ENCODE measurements at places on chromosomes 7 and 10.

- DNase-seq, result no peak
Measured at GRCh38 chr10:131844529-131845084, 56.2 kb upstream of the PPP2R2D start.

GRCh38 chr10:69838853-69839252 is 37.1 kb downstream of the COL13A1 start:
- peak; percentile 67 for DNase-seq

- DNase-seq, result no peak
Measured at GRCh38 chr10:69168493-69168892, 11.5 kb upstream of the SUPV3L1 start.

DNA sequence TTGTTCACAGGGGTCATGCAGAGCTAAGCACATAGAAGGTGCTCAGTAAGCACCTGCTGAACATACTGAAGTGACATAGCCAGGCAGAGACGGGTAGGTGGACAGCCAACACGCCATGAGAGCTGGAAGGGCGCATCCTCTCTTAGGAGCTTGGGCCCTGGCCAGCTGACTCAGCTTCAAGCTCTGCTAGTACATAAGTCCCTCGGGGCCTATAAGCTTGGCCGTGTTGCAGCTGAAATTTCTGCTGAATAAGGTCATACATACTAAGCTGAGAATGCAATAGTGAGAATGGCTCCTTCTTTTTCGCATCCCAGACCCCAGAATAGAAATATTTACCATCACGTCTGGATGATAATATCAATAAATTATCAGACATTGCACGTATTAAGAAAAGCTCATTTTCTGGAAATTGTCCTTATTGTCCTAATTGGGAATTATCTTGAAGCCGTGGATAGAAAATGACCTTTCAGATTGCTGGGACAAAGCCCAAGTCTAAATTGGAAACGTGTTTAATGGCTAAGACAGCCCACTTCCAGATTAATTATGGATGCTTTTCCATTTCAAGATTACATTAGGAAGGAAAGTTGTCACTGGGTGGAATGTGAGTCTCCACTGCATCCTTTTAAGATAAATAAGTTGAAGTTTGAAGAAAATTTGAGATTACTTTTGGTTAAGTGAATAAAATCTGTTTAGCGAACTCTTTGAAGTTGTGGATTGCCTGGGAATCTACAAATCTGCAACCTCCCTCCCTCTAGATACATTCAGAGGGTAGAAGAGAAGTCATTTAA is 287.1 kb upstream of the C7orf33 start:
- peak; percentile 40 for DNase-seq

- no peak for DNase-seq
Measured at GRCh38 chr10:97280783-97281182, 11.7 kb downstream of the ARHGAP19 start.

GRCh38 chr10:126908729-126909128 is 3.5 kb downstream of the DOCK1 start:
- DNase-seq, result no peak

- DNase-seq, result no peak
Measured at GRCh38 chr7:152624228-152624627, 51.7 kb downstream of the XRCC2 start.

DNA sequence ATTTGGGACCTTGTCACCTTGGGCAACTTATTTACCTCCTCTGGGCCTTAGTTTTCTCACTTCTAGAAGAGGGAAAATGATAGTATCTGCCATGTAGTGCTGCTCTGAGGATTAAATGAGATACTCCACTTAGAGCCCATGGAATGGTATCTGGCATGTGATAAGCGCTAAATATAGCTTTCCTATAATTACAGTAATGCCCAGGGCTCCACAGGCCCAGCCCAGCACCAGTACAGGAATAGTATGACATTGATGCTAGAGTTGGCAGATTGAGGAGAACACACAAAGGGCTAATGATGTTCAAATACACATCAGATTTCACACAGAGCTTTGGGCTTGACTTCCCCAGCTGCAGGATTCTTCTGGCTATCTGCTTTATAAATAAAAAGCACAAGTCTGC is 34.9 kb downstream of the FAS start:
- no peak for DNase-seq

DNA sequence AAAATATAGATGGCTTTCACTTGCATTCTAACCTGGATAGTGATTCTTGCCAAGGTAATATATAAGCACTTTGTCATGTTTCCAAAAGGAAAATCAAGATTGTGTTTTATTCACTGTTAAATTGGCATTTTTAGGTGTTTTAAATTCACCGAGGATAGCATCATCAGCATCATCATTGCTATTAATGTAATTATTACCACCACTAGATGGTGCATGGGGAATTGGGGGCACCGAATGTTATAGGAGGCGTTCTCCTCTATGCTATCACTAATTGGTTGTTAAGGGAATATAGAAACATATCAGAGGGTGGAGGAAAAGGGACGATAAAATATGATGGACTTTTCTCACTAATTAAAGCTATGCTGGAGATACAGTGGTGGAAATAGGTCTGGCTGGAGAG is 95.5 kb downstream of the CELF2 start:
- DNase-seq, result no peak

DNA sequence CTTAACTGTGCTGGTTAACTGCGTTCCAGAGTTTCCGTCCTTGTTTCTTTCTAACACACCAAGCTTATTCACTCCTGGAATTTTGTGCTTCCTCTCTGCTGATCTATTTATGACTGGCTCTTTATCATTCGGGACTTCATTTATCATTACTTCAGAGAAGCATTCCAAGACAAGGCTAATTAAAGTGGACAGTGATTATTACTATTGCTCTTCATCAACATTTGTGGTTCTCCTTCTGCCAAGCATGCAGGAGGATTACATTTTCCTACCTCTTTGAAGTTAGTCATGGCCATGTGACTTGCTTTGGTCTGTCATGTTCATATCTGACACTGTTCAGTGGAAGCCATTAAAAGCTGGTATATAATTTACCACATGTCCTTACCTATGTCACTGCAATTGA is 172.4 kb upstream of the AGR3 start:
- no peak for DNase-seq

- no peak for DNase-seq
Measured at GRCh38 chr10:9043466-9043865, 989.0 kb downstream of the GATA3 start.

DNA sequence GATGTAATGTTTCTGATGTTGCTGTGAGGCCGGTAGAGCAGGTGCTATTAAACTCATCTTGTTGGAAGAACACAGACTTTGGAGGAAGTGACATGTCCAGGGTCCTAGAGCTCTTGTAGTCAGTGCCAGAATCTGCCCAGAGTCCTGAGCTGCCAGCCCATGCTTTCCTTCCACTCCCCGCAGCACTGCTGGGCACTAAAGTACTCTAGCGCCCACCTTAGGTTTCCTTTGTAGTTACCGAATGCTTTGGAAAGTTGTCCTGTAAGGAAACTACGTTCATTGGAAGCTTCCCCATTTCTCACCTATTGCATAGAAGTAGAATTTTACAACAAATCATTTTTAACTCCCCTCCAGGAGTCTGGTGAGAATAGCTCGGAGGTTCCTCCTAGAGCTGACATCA is 11.0 kb downstream of the ZNF862 start:
- no peak for DNase-seq

DNA sequence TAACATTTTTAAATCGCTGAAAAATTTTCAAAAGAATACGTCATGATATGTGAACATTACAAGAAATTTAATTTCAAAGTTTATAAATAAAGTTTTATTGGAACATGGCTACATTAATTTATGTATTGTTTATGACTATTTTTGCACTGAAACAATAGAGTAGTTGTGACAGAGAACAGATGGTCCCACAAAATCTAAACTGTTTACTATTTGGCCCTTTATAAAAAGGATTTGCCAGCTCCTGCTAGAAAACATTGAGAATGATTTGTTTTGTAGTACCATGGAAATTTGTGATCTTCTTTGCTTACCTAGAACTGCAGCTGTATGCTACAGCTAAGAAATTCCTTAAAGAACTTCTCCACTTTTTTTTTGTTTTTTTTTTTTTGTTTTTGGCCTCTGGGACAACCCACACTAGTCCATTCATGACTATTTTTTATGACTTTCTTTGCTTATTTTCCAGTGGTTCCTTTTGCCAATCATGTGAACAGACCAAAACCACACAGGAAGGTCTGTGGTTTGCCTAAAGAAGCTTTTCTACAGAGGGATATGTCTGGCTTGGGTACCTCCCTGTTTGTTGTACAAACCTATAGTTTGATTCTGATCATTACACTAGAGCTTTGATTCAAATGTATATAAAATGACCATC is 55.7 kb downstream of the ST7 start:
- DNase-seq, result no peak

GRCh38 chr7:111086532-111086931 is 4.4 kb upstream of the LRRN3 start:
- DNase-seq, result no peak

- no peak for DNase-seq
Measured at GRCh38 chr10:60536529-60537114, 146.9 kb upstream of the ANK3 start.

DNA sequence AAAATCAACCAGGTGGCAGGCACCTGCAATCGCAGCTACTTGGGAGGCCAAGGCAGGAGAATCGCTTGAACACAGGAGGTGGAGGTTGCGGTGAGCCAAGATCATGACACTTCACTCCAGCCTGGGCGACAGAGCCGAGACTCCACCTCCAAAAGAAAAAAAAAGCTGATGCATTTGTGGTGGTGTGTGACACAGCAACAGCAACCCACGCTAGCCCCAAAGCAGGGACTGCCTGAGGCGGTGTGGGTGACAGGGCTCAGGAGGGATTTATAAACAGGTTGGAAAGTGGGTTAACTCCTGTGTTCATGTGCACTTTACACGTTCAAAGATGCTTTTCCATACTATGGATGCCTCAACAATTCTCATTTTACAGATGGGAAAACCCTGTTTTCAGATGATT is 395.9 kb upstream of the PODXL start:
- no peak for DNase-seq

- no peak for DNase-seq
Measured at GRCh38 chr7:44308596-44309270, 16.7 kb downstream of the CAMK2B start.

DNA sequence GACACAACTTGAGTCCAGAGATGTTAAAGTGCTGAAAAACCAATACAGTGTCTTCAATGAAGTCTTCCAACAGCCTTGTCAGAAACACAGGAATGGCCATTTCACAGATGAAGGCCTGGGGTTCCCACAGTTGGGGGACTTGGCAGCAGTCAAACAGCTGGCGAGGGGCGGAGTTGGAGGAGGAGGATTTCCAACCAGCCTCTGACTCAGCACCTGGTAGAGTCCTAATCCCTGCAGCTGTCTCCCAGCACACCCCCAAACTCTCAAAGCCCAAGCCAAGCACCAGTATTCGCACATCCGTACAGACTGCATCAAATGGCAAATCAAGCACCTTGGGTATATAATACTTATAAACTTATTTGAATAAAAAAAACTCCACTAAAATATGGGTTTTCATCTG is 28.0 kb downstream of the CTBP2 start:
- DNase-seq, result no peak

DNA sequence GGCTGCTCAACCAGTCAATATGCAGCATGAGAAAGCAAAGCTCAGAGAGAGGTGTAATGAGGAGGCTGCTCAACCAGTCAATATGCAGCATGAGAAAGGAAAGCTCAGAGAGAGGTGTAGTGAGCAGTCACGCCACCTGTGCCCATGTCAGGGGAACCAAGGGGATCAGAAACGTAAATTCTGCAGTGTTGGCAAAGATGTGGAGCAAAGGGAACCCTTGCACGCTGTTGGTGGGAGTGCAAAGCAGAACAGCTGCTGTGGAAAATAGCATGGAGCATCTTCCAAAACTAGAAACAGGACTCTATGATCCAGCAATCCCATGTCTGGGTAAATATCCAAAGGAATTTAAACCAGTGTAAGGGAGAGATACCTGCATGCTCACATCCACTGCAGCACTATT is 194.9 kb downstream of the DIP2C start:
- DNase-seq, result no peak

DNA sequence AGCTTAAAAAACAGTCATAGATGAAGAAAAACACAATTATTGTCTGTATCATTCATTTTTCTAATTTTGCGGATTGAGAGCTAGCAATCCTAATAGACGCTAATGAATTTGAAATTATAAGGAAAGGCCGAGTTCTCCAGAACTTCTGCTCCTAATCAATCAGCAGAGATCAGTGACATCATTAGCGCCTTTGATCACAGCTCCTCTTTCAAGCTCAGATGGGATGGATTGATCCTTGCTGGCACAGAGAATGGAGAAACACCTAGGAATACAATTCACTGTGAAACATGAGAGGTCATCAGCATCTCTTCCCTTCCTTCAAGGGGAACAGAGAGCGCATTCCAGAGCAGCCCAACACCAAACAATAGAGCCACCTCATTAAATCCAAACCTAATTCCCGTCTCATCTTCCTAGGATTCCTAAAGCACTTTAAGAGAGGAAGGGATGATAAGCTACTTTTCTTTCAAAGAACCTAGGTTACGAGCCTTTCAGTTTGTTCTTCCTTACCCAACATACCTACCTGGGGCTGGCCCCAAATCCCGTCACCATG is 24.4 kb downstream of the GLI3 start:
- no peak for DNase-seq

DNA sequence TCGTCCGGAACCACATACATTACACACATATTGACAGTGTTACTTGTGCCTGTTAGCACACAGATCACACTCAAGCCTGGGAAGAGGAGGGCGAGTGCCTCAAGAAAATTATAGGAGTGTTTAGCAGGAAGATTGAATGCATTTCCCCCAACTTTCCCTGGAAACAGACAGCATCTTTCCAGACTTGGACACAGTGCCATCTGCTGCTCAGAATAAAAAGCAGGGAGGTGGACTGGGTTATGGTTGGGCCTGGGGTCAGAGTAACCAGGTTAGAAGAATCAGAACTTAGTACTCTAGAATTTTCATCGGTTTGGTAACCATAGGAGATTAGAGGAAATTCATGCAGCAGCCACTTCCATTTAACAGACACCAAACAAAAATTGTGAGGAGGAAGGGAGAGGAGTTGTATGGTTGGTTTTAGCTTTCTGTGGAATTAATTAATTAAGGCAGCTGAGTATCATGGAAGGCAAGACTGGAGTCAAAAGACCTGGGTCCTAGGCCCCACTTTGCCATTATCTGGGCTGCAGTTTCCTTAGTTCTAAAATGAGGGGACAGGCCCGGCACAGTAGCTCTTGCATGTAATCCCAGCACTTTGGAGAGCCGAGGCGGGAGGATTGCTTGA is 43.4 kb upstream of the OPTN start:
- peak; percentile 55 for DNase-seq

- no peak for DNase-seq
Measured at GRCh38 chr7:156780724-156781455, 112.1 kb downstream of the LMBR1 start.

DNA sequence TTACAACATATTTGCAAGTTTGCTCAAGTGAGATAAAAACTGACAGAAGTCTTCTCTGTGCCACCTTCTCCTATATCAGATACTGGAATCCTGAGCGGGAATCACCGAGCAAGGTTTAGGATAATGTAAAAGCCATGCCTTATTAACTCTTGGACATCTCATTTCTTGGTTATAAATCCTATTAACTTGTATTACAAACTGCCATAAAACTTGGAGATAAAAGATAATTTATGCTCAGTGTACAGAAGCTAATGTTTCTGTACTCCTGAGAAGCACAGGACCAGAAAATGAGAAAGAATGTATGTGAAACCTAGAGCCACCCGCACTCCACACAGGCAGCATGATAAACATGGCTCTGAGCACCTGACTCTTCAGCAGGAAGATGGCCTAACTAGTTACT is 181.2 kb upstream of the NOBOX start:
- no peak for DNase-seq
